Activated CD4-positive, alpha-beta T cell treated with anti-CD3 and anti-CD28 coated beads, Interleukin-2, amount 10 ng/mL, durations not matched to agents 24 days and 14 days (primary cell): ENCODE measurements at places on chromosomes 6 and 20. TPM values are rescaled to one million over a fixed set of nuclear protein-coding genes. Genes with fewer than 3 reads are reported as not detected.

DNA sequence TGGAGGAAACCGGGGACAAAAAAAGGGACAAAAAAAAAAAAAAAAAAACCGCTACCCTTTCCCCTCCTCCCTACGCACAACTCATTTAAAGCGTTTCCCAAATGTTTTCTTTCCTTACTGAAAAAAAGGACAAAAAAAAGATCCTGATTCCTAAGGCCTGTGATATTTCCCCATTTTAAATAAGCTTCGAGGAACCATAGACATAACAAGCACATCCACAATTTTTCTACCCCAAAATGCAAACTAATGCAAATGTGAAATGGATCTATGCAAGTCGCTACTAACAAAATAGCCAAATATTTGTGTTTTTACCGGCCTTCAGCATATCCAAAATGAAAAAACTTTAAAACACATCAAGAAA is 1.4 kb upstream of the ZNF217 start:
- H3K36me3 ChIP-seq: peaks cover 12% of the 10 kb centered on the region
- H3K27me3 ChIP-seq: no peaks in the 10 kb centered on the region
- DNase-seq: no peak
- peak overlapping the region; percentile 93 for H3K27ac ChIP-seq
- peaks cover 45% of the 10 kb centered on the region for H3K4me1 ChIP-seq
- H3K4me3 ChIP-seq: peak overlapping the region; percentile 72

Gene DACT2
- total RNA-seq: 1.8 and 1.9 TPM in 2 replicates

DNA sequence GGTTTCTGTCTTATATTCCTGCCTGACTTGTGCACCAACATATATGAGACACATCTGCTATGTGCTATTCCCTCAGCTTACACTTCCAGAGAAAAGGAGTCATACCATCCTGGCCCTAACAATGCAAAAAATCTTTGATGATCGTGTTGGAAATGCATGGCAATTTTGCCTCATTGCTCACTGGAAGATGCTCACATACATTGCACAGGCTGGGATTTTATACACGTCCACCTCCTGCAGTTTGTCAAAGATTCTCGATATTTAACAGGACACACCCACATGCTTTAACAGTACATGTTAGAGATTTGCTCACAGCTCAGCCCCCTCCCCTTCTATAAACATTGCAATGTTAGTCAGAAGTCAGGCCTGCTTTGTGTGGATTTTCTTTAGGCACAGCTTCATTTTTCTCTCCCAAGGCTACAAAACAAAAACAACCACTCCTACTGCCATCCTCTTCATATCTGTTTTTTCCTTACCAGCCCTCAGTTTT is 66.1 kb downstream of the ADGB start:
- no peaks in the 10 kb centered on the region for H3K36me3 ChIP-seq
- H3K4me3 ChIP-seq: no peak overlapping the region
- H3K27ac ChIP-seq: no peak overlapping the region
- no peaks in the 10 kb centered on the region for H3K27me3 ChIP-seq
- DNase-seq: no peak

DNA sequence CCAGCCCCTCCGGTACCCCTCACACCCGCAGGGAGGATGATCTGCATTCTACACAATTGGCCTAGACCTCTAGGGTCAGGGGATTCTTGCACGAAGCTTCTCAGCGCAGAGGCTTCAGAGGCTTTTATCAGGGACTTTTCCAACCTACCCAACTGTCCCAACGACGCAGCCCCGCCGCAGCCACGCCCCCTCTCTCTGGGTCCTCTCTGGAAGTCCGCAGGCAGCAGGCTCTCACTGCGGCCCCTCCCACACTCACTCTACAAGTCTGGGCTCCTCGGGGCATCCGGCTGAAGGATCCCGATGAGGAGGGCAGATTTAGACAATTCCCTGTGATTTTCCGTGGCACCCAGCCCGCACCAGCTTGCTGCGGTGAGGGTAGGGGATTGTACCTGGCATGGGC is 227.7 kb upstream of the RNF24 start:
- no peak for DNase-seq
- peaks cover 59% of the 10 kb centered on the region for H3K27me3 ChIP-seq
- no peak overlapping the region for H3K27ac ChIP-seq
- H3K4me1 ChIP-seq: peaks cover 2% of the 10 kb centered on the region
- no peak overlapping the region for H3K4me3 ChIP-seq

Gene ARMH2
- total RNA-seq: 0.30 and 0.31 TPM in 2 replicates

Gene DEFB112
- not detected in 2 replicates for total RNA-seq

DNA sequence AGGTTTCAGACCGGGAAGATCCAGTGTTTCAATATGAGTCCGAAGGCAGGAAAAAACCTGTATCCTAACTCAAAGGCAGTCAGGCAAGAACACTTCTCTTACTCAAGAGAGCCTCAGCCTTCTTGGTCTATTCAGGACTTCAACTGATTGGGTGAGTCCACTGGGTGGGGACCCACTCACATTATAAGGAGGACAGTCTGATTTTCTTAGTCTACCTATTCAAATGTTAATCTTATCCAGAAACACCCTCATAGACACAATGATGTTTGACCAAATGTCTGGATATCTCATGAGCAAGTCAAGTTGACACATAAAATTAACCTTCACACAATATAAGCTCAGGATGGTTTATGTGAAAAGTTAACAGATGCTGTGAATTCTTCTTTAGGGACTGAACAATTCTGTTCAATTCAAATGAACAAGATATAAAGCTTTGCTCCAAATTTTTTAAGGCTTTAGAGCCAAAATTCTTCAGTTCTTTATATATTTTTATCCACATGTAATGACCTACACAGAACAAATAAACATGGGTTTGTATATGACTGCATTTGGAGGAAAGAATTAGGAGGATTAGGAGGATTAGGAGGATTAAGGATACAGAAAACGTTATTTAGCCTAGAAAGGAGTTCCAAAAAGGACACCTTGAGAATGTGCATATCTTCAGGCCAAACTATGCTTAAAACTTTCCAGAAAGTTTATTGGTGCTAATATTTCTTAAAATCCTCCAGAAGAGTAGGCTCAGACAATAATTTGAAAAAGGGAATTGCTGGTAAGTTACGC is 35.3 kb upstream of the LAMA2 start:
- no peaks in the 10 kb centered on the region for H3K27me3 ChIP-seq
- H3K4me1 ChIP-seq: no peaks in the 10 kb centered on the region
- no peak overlapping the region for H3K27ac ChIP-seq
- H3K4me3 ChIP-seq: no peak overlapping the region
- H3K36me3 ChIP-seq: no peaks in the 10 kb centered on the region
- no peak for DNase-seq

Gene TMEM200A
- total RNA-seq: 1.3 and 1.6 TPM in 2 replicates

DNA sequence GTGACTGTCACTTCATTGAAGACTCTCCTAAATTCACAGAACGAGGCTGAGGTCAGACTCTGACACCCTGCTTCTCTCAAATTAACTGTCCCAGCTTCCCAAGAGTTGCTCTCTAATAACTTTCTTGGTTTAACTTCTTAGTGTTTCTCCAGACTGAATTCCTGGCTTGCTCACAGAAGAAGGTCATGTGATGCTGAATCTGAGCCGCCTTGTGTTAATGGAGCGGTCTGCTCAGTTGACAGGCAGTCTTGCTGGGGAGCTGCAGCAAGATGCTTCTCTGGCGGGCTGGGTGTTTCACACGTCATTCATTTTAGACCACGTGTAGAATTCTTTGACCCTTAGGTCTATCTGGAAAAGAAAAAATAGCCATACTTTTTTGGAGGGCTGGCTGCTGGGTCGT is 107.3 kb downstream of the FOXO3 start:
- no peaks in the 10 kb centered on the region for H3K27me3 ChIP-seq
- H3K27ac ChIP-seq: no peak overlapping the region
- H3K4me3 ChIP-seq: no peak overlapping the region
- no peak for DNase-seq
- H3K4me1 ChIP-seq: peaks cover 6% of the 10 kb centered on the region
- H3K36me3 ChIP-seq: peaks cover 10% of the 10 kb centered on the region

- H3K4me3 ChIP-seq: no peak overlapping the region
- peaks cover 3% of the 10 kb centered on the region for H3K4me1 ChIP-seq
- no peak for DNase-seq
- no peak overlapping the region for H3K27ac ChIP-seq
- H3K36me3 ChIP-seq: no peaks in the 10 kb centered on the region
Observed at GRCh38 chr6:11853678-11854407, 75.2 kb upstream of the ADTRP start.

DNA sequence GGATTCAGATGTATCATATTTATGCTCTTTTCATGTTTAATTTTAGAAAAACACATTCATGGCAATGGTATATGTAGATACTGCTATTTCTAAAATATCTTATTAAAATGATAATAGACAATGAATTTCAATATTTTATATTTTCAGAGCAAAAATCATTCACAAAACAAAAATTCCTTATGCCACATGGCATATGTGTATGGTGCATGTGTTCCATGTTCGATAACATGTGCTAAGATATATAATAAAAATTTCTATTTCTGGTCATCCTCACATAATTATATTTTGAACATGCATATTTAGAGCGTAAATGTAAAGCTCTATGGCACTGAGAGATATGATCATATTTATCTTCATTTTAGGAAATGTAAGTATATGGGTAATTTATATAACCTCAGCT is 606.2 kb upstream of the AGPAT4 start:
- H3K4me1 ChIP-seq: no peaks in the 10 kb centered on the region
- H3K27me3 ChIP-seq: no peaks in the 10 kb centered on the region
- no peak overlapping the region for H3K4me3 ChIP-seq
- no peak overlapping the region for H3K27ac ChIP-seq

DNA sequence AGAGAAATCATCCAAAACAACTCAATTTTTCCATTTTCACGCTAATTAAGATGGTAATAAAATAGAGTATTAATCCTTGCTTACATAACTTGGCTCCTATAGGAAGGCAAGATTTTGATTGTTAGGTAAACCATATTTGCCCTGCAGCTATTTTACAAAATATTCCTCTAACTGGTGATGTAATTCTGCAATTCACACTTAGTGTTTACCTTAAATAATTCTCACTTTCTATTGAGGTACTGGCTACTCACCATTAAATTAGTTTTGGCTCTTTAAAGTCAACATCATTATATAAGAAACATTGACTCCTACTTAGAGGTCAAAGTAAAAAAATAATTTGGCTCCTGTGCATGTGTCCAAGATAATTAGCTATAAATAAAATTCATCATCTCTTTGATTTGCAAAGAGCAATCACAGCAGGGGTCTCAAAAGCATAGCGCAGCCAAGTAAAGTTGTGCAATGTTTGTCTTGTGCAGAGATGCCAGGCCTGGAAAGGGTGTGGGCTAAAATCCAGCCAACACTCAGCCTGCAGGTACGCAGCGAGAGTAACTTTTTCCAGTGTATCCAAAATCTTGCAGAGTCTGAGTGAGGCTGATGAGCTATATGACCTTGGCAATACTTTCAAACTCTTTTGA is 501.2 kb downstream of the MMUT start:
- H3K4me1 ChIP-seq: no peaks in the 10 kb centered on the region
- H3K27ac ChIP-seq: no peak overlapping the region
- no peak overlapping the region for H3K4me3 ChIP-seq

Gene SLC17A2
- total RNA-seq: 0.14 TPM in 1 of 2 replicates, not detected in the other

- DNase-seq: no peak
- H3K27me3 ChIP-seq: peaks cover 11% of the 10 kb centered on the region
- H3K27ac ChIP-seq: no peak overlapping the region
- H3K36me3 ChIP-seq: no peaks in the 10 kb centered on the region
- H3K4me1 ChIP-seq: peaks cover 8% of the 10 kb centered on the region
- no peak overlapping the region for H3K4me3 ChIP-seq
Observed at GRCh38 chr6:7650878-7651277, 60.9 kb downstream of the SNRNP48 start.

- H3K27ac ChIP-seq: no peak overlapping the region
- no peaks in the 10 kb centered on the region for H3K27me3 ChIP-seq
- DNase-seq: no peak
- H3K36me3 ChIP-seq: no peaks in the 10 kb centered on the region
- no peak overlapping the region for H3K4me3 ChIP-seq
- no peaks in the 10 kb centered on the region for H3K4me1 ChIP-seq
Observed at GRCh38 chr6:94955156-94955555, 622.2 kb upstream of the MANEA start.

- DNase-seq: no peak
- H3K36me3 ChIP-seq: no peaks in the 10 kb centered on the region
- H3K4me1 ChIP-seq: peaks cover 13% of the 10 kb centered on the region
- peaks cover 19% of the 10 kb centered on the region for H3K27me3 ChIP-seq
- no peak overlapping the region for H3K4me3 ChIP-seq
- H3K27ac ChIP-seq: no peak overlapping the region
Observed at GRCh38 chr6:30985490-30985889, 2.0 kb downstream of the MUC21 start.

Gene PBOV1
- not detected in 2 replicates for total RNA-seq

GRCh38 chr6:98044151-98044561 is 761.1 kb upstream of the MMS22L start:
- DNase-seq: no peak
- H3K36me3 ChIP-seq: no peaks in the 10 kb centered on the region
- no peaks in the 10 kb centered on the region for H3K4me1 ChIP-seq
- no peaks in the 10 kb centered on the region for H3K27me3 ChIP-seq
- no peak overlapping the region for H3K4me3 ChIP-seq

DNA sequence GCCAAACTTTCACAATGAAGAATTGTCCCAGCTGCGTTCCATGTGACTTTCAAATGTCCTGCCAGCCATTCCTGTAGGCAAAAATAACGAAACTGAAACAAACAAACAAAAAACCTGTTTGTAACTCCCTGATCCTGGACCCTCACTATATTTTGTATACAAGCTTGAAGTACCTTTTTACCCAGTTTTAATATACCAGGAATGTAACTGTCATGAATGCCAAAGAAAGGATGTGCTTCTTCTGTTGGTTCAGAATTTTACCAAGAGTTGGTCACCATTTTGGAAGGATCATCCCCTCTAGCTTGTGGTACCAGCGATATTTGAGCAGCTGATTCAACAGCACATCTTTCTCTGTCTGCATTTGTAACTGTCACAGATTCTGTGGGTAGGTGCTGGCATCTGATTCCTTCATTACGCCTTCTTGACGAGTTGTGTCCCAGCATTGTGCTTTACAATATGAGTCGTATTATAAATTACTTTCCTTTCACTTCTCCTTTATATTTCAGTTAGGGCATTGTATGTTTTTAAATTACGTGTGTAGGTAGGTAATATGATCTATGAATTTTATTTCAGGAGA is 93.9 kb downstream of the DLGAP4 start:
- no peak for DNase-seq
- H3K4me3 ChIP-seq: no peak overlapping the region
- H3K4me1 ChIP-seq: no peaks in the 10 kb centered on the region

- H3K4me3 ChIP-seq: no peak overlapping the region
- no peak overlapping the region for H3K27ac ChIP-seq
- peaks cover 4% of the 10 kb centered on the region for H3K4me1 ChIP-seq
- H3K36me3 ChIP-seq: peaks cover 35% of the 10 kb centered on the region
- DNase-seq: no peak
- H3K27me3 ChIP-seq: no peaks in the 10 kb centered on the region
Observed at GRCh38 chr6:143774347-143774746, 68.8 kb upstream of the LTV1 start.

GRCh38 chr6:120320481-120321162 is 971.1 kb upstream of the MAN1A1 start:
- DNase-seq: no peak
- H3K36me3 ChIP-seq: no peaks in the 10 kb centered on the region
- H3K4me1 ChIP-seq: no peaks in the 10 kb centered on the region
- no peaks in the 10 kb centered on the region for H3K27me3 ChIP-seq
